ENCODE measurements at places on chromosomes 16 and 17. TPM values are rescaled to one million over a fixed set of nuclear protein-coding genes. Genes with fewer than 3 reads are reported as not detected.

GRCh38 chr16:86734543-86735460, 156.5 kb downstream of the FOXL1 start:
- no peak overlapping the region for H3K4me3 ChIP-seq
- peaks cover 30% of the 10 kb centered on the region for H3K27me3 ChIP-seq
- no peaks in the 10 kb centered on the region for H3K4me1 ChIP-seq
- H3K36me3 ChIP-seq, result no peaks in the 10 kb centered on the region

- no peak overlapping the region for H3K27ac ChIP-seq
- no peaks in the 10 kb centered on the region for H3K4me1 ChIP-seq
- no peaks in the 10 kb centered on the region for H3K36me3 ChIP-seq
- DNase-seq, result no peak
- no peak overlapping the region for H3K4me3 ChIP-seq
- 0 out of 2 replicates have a peak, but pooled peaks cover 9% of the 10 kb centered on the region for H3K27me3 ChIP-seq
These were observed 129.1 kb downstream of the AIPL1 start for GRCh38 chr17:6305613-6306360.

Gene MGAT5B
- 4.9 TPM for total RNA-seq

Gene VMO1
- total RNA-seq, result 3.1 TPM

DNA sequence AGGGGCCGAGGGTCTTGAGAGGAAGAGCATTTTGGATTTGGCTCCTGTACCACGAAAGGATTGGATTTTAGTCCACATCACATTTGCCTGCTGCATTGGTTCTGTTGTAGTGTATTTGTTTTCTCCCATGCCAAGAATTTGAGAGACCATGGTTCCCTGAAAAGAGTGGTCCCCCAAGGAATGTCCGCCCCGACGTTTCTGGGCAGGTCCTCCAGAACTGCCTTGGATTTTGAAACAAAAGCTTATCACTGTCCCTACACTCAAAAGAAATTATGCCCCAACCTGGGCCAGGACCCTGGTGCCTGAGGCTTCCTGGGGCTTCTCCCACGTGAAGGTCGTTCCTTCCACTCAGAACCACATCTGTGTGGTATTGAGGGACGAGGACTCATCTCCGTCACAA, 10.8 kb downstream of the NTN1 start:
- H3K4me3 ChIP-seq, result no peak overlapping the region
- no peaks in the 10 kb centered on the region for H3K27me3 ChIP-seq
- no peaks in the 10 kb centered on the region for H3K4me1 ChIP-seq
- H3K36me3 ChIP-seq, result no peaks in the 10 kb centered on the region
- DNase-seq, result no peak

- H3K27me3 ChIP-seq, result no peaks in the 10 kb centered on the region
- H3K4me1 ChIP-seq, result no peaks in the 10 kb centered on the region
- no peak overlapping the region for H3K4me3 ChIP-seq
- no peak for DNase-seq
- peaks cover 3% of the 10 kb centered on the region for H3K36me3 ChIP-seq
These were observed 2.3 kb upstream of the CCL1 start for GRCh38 chr17:34365340-34365739.

DNA sequence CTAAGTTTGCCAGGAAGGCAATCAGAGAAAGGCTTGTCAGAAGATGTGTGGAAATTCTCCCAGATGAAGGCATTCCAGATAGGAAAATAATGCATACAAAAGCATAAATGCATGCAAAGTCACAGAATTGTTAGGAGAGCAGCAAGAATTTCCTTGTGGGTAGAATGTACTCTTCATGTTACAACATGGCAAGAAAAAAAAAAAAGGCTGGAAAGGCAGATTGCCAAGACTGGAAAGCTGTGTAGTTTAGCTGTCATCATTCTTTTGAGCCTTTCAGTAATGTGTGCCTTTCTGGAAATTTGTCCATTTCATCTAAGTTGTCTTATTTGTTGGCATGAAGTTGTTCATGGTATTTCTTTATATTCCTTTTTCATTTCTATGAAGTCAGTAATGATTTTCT, 71.0 kb upstream of the EFCAB3 start:
- H3K27ac ChIP-seq, result no peak overlapping the region
- H3K27me3 ChIP-seq, result peaks cover 57% of the 10 kb centered on the region
- H3K4me3 ChIP-seq, result no peak overlapping the region
- H3K4me1 ChIP-seq, result no peaks in the 10 kb centered on the region

GRCh38 chr16:6286176-6286575, 1046.5 kb upstream of the RBFOX1 start:
- no peaks in the 10 kb centered on the region for H3K36me3 ChIP-seq
- DNase-seq, result no peak
- no peaks in the 10 kb centered on the region for H3K27me3 ChIP-seq

Gene DPEP2
- not detected for total RNA-seq

Gene QRICH2
- total RNA-seq, result 2.2 TPM

Gene OR1F1
- not detected for total RNA-seq

Gene SOX9
- 151 TPM for total RNA-seq

DNA sequence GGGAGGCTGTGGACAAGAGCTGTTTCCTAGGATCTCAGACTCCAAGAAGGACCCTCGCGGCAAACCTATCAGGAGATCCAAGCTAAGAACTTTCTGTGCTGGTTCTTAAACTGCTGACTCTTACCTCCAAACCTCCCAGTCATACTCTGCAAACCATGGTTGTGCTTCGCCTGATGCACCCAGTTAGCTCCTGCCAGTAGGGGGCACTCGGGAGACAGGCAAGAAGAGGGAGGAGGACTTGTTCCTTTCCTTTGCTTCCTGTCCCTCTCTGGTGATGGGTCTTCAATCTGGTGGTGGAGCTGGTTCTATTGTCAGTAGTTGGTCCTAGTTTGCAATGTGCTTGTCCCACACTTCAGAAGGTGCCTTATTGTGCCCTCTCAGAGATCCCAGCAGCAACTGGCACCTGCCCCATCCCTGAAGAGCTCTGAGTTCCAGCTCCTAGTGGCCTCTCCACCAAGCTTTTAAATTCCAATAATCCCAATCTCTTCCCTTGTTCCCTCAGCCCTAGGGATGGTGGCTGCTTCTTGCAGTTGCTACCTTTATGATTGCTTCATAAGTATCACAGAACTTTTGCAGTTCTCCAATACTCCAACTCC, 113.5 kb upstream of the RPL38 start:
- H3K36me3 ChIP-seq, result no peaks in the 10 kb centered on the region
- H3K4me1 ChIP-seq, result no peaks in the 10 kb centered on the region
- H3K27me3 ChIP-seq, result peaks cover 45% of the 10 kb centered on the region
- DNase-seq, result peak; percentile 77

- H3K36me3 ChIP-seq, result no peaks in the 10 kb centered on the region
- no peak for DNase-seq
- no peak overlapping the region for H3K4me3 ChIP-seq
- H3K27ac ChIP-seq, result no peak overlapping the region
- no peaks in the 10 kb centered on the region for H3K4me1 ChIP-seq
- no peaks in the 10 kb centered on the region for H3K27me3 ChIP-seq
These were observed 61.2 kb upstream of the RBFOX1 start for GRCh38 chr16:7271486-7271885.

DNA sequence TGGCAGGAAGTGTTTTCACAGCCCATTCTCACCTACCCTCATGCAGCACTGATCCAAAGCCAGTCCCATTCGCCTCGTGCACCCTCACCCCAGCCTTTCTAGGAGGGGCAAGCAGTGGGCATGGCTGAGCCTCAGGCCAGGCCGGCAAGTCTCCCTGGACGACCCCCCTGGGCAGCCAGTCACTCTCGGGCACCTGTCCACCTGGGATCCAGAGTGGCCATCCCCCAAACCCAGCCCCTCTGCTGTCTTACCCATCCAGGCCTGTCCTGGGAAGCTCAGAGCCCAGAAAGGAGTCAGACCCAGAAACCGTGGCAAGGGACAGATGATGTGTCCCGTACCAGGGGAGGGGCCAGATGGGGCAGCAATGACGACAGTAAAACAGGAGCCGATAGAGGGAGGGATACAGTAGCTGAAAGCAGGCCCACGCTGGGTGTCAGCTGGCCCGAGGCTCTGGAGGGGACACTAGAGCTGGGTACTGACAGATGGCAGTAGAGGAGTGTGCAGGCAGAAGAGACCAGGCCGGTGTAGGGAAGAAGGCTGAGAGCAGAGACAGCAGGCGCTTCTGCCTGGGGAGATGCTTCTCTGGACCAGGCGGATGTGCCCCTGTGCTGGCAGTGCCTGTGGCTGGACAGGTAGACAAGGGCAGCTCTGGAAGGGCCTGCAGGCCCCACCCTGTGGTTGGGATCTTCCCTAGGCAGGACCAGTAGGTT, 5.8 kb downstream of the CMTM3 start:
- peaks cover 6% of the 10 kb centered on the region for H3K4me1 ChIP-seq
- H3K36me3 ChIP-seq, result no peaks in the 10 kb centered on the region
- no peak overlapping the region for H3K27ac ChIP-seq

DNA sequence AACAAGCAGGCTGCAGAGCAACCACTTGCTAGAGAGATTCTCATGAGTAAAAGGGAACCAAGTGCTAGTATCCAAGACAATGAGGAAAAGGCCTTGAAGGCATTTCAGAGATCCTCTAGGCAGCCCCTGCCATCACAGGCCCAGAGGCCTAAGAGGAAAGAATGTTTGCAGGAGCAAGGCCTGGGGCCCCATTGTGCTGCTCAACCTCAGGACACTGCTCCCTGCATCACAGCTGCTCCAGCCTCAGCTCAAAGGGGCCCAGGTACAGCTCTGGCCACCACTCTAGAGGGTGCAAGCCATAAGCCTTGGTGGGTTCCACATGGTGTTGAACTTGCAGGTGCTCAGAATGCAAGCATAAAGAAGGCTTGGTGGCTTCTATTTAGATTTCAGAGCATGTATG, 243.0 kb upstream of the RPL38 start:
- no peak for DNase-seq
- no peaks in the 10 kb centered on the region for H3K36me3 ChIP-seq
- H3K27ac ChIP-seq, result no peak overlapping the region

Gene MT1G
- total RNA-seq, result not detected

GRCh38 chr16:71360378-71360777, 1.9 kb downstream of the CALB2 start:
- H3K36me3 ChIP-seq, result no peaks in the 10 kb centered on the region
- no peak overlapping the region for H3K27ac ChIP-seq
- H3K27me3 ChIP-seq, result no peaks in the 10 kb centered on the region
- no peak overlapping the region for H3K4me3 ChIP-seq
- peaks cover 12% of the 10 kb centered on the region for H3K4me1 ChIP-seq
- peak; percentile 83 for DNase-seq

Gene MT1A
- total RNA-seq, result not detected

Gene DBNDD1
- total RNA-seq, result 19.2 TPM

DNA sequence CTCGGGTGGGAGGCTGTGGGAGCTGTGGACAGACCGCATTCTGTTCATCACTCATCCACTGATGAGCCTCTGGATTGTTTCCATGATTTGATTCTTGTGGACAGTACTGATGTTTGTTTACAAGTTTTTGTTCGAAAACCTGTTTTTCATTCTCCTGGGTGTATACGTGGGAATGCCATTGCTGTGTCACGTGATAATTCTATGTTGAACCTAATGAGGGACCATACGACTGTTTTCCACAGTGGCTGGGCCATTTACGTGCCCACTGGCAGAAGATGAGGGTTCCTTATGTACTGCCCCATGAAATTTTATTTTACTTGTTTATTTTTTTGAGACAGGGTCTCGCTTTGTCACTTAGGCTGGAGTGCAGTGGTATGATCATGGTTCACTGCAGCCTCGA, 2.6 kb upstream of the ALG1 start:
- no peaks in the 10 kb centered on the region for H3K27me3 ChIP-seq
- DNase-seq, result no peak
- no peak overlapping the region for H3K4me3 ChIP-seq
- no peaks in the 10 kb centered on the region for H3K36me3 ChIP-seq

- no peak overlapping the region for H3K27ac ChIP-seq
- no peaks in the 10 kb centered on the region for H3K36me3 ChIP-seq
- H3K27me3 ChIP-seq, result peaks cover 23% of the 10 kb centered on the region
These were observed 27.3 kb downstream of the GAS7 start for GRCh38 chr17:10171122-10171571.

- peaks cover 91% of the 10 kb centered on the region for H3K27me3 ChIP-seq
- peaks cover 13% of the 10 kb centered on the region for H3K4me1 ChIP-seq
- DNase-seq, result no peak
- H3K36me3 ChIP-seq, result no peaks in the 10 kb centered on the region
- no peak overlapping the region for H3K4me3 ChIP-seq
- H3K27ac ChIP-seq, result no peak overlapping the region
These were observed 43.4 kb downstream of the ENGASE start for GRCh38 chr17:79117905-79118487.

Gene FSCN2
- total RNA-seq, result 2.4 TPM

DNA sequence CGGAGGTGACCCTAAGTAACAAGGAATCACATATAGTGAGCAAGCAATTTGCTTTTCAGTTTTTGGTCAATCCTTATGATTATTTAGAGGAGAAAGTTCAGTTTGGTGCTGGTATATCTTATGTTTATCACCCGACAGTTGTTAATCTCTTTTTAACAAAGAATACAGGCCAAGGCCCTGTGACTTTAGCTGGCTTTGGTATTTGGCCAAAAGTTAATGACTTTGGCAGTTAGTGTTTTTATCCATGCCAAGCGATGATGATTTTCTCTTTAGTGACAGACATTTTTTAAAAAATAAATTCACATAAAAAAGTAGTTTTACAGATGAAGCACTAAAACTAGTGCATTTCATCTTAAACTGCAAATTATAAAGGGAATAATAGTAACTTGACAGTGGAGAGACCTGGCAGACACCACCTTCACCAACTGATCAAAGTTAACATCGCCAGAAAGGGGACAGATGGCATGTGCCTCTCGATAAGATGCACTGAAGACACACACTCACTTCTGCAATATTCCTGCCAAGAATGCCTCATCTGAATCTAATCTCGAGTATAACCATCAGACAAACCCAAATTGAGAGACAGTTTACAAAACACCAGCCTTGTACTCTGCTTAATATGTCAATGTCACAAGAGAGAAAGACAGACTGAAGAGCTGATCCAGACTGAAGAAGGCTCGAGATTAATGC, 6.9 kb downstream of the DEXI start:
- H3K4me1 ChIP-seq, result peaks cover 12% of the 10 kb centered on the region
- no peaks in the 10 kb centered on the region for H3K36me3 ChIP-seq
- H3K27me3 ChIP-seq, result no peaks in the 10 kb centered on the region
- DNase-seq, result no peak
- H3K4me3 ChIP-seq, result no peak overlapping the region

DNA sequence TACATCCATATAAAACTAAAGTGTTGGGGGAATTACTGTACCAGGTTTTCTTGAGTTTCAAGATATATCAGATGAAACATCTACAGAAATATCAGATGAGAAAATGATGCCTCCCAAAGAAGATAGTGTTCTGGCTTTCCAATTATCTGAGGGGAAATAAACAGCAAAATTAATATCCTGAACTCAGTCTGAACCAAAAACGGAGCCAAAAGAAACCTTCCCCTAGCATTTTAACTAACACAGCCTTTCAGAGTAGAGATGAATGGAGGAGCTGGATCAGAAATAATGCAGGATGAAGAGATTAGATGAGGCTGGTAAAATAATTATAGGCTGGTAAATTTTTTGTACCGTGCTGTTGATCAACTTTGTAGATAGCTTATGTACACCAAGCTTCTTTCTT, 16.2 kb downstream of the ERCC4 start:
- H3K27me3 ChIP-seq, result no peaks in the 10 kb centered on the region
- no peak for DNase-seq
- no peak overlapping the region for H3K4me3 ChIP-seq

Gene SRL
- total RNA-seq, result not detected

DNA sequence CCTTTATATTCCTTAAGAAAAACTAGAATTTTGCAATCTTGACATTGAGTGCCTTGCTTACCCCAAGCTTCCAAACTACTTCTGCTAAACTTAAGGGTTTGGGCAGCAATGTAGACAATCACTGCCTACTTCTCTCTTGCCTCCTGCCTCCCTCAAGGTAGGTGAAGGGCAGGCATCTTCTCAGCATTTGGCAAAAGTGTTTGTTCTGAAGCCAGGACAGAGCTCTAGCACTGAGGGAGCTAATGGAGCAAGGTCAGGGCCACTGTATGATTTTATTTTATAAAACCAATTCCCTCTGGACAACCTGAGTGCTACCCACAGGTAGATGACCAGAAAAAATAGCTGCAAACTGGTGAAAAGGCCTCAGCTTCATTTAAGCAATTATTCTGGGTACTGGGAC, 111.8 kb downstream of the IRX3 start:
- DNase-seq, result no peak
- no peak overlapping the region for H3K4me3 ChIP-seq
- peaks cover 70% of the 10 kb centered on the region for H3K27me3 ChIP-seq
- no peak overlapping the region for H3K27ac ChIP-seq
